Melanocyte of skin (primary cell): ENCODE measurements at places on chromosomes 13 and 19. TPM values are rescaled to one million over a fixed set of nuclear protein-coding genes. Genes with fewer than 3 reads are reported as not detected.

The SLC5A5 gene
- total RNA-seq: not detected in 2 replicates

The CAPN12 gene
- not detected in 2 replicates for total RNA-seq

The ZNF888 gene
- 2.1 and 4.0 TPM in 2 replicates for total RNA-seq

The PCSK4 gene
- 1.1 and 2.4 TPM in 2 replicates for total RNA-seq

The TEX29 gene
- total RNA-seq: not detected in 2 replicates

The KLK1 gene
- total RNA-seq: not detected in 2 replicates

The ZIC2 gene
- total RNA-seq: not detected in 2 replicates

The RNF113B gene
- not detected in 2 replicates for total RNA-seq

The ACER1 gene
- not detected in 2 replicates for total RNA-seq

The MEIOSIN gene
- under 0.01 TPM in 1 of 2 replicates, not detected in the other for total RNA-seq

The CYP4F3 gene
- not detected in 2 replicates for total RNA-seq

The C19orf85 gene
- total RNA-seq: not detected in 2 replicates

The CYP4F12 gene
- not detected in 2 replicates for total RNA-seq

The AMER2 gene
- under 0.01 and 0.15 TPM in 2 replicates for total RNA-seq

The VSTM2B gene
- not detected in 2 replicates for total RNA-seq

The GPR4 gene
- under 0.01 TPM in 2 replicates for total RNA-seq

The P2RY11 gene
- total RNA-seq: 1.4 and 4.0 TPM in 2 replicates

The ZNF613 gene
- total RNA-seq: 4.5 and 8.0 TPM in 2 replicates

The PROZ gene
- not detected in 2 replicates for total RNA-seq

The IGFL3 gene
- total RNA-seq: not detected in 2 replicates

The ZNF549 gene
- total RNA-seq: 10.9 and 15.1 TPM in 2 replicates

The TMEM272 gene
- total RNA-seq: 0.36 TPM in 1 of 2 replicates, not detected in the other

The CGB7 gene
- 0.34 and 0.73 TPM in 2 replicates for total RNA-seq

The RPS15 gene
- 582 and 652 TPM in 2 replicates for total RNA-seq

The THOP1 gene
- total RNA-seq: 62.9 and 80.9 TPM in 2 replicates

The LYL1 gene
- 4.7 and 4.8 TPM in 2 replicates for total RNA-seq

The OVOL3 gene
- total RNA-seq: not detected in 2 replicates

The NLRP4 gene
- total RNA-seq: not detected in 2 replicates

The PRPF31 gene
- total RNA-seq: 32.0 and 47.6 TPM in 2 replicates

The ZNF681 gene
- total RNA-seq: 0.77 and 1.3 TPM in 2 replicates

The ZNF285 gene
- total RNA-seq: 1.3 and 4.3 TPM in 2 replicates

The CGB3 gene
- not detected in 2 replicates for total RNA-seq

The ZNF729 gene
- total RNA-seq: not detected in 2 replicates

The FFAR1 gene
- not detected in 2 replicates for total RNA-seq

The MYPOP gene
- total RNA-seq: 1.3 and 2.2 TPM in 2 replicates

The SYCN gene
- total RNA-seq: not detected in 2 replicates

The ADAT3 gene
- 6.3 and 11.0 TPM in 2 replicates for total RNA-seq

The TEX101 gene
- total RNA-seq: not detected in 2 replicates

The FCER2 gene
- total RNA-seq: not detected in 2 replicates

The KL gene
- under 0.01 TPM in 1 of 2 replicates, not detected in the other for total RNA-seq

The HIF3A gene
- total RNA-seq: not detected in 2 replicates

The ZNF571 gene
- 2.4 and 4.0 TPM in 2 replicates for total RNA-seq

The FUT6 gene
- not detected in 2 replicates for total RNA-seq

The DPF1 gene
- 2.6 and 3.3 TPM in 2 replicates for total RNA-seq

The UBE2L5 gene
- total RNA-seq: not detected in 2 replicates
